CD4-positive, CD25-positive, alpha-beta regulatory T cell (primary cell): ENCODE measurements at places on chromosomes 6 and 20. TPM values are rescaled to one million over a fixed set of nuclear protein-coding genes. Genes with fewer than 3 reads are reported as not detected.

DNA sequence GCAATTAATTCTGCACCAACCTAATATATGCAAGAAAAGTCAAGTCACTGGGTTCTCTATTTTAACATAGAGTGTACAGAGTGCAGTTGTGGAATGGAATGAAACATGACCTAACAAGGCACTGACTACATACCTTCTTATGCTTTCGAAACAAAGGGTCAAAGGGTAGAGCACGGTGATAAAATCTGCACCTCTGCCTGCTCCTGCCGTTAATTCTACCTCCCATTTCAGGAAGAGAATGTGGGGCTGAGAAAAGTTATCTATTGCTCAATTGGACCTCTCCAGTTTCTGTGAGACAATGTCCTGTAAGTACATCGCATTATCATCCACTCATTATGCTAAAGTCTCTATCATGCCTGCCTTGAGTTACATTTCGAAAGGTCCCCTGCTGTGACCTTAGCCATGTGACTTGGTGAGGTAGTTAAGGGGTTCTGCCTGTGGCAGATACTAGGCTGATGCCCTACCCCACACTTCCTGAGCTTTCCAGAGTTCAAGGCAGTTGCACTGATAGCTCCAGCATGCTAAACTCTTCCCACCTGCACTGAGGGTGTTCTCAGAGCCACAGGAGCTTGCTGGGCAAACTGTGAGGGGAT is 14.0 kb upstream of the MOCS1 start:
- DNase-seq: no peak

The UNC5CL gene
- 4.4 TPM for total RNA-seq

GRCh38 chr20:1401451-1401907 is 8.6 kb upstream of the FKBP1A start:
- DNase-seq: no peak

The CLPSL1 gene
- total RNA-seq: not detected

DNA sequence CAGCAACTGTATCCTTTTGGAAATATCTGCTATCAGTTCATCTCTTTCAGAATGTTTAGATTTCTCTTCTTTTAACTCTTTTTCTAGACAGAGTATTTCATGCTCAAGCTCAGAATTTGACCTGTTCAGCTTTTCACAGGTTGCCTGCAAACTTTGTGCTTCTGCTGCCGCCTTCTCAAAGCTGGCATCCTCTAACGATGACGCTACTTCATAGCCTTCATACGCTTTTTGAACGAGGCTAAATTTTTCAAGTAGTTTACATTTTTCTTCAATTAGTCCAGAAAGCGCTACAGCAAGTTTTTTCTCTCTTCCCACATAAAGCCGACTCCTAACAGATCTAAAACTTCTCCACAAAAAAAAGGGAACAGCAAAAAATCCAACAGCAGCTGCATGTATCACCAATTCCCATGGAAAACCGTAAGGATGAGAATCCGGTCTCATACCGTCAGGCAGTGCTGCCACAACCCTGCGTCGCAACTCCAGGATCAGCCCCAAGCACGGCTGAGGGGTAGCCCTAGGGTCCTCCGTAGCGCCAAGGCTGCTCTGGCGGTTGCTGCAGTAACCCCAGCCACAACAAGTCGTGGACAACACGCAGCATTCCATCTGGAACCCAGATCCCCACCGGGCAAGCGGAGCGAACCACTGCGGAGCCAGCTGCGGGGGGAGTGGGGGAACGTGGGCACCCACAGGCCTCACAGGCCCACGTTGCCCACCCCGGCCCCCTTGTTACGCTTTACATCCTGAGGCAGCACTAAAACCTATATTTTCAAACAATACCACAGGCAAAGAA is 30.6 kb downstream of the DACT2 start:
- no peak for DNase-seq

GRCh38 chr6:54289426-54289825 is 18.8 kb upstream of the TINAG start:
- DNase-seq: no peak

DNA sequence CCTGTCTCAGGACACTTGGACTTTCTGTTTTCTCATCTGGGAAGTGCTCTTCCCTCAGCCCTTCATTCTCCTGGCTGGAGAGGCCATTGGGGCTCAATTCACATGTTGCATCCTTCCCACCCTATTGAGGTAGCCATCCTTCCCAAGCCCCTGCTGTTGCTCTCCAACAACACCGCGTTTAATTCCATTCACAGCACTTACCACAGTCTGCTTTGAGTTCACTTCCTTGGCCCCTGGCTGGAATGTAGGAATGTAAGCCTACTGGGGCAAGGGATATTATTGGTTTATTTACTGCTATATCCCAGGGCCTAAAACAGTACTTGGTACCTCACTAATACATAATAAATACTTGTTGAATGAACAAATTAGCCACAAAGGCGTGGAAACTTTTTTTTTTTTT is 6.7 kb upstream of the GFOD1 start:
- no peak for DNase-seq

- DNase-seq: no peak
These were observed 32.8 kb downstream of the GSS start for GRCh38 chr20:34922654-34923381.

GRCh38 chr6:119966484-119966883 is 616.9 kb upstream of the MAN1A1 start:
- DNase-seq: no peak

The LST1 gene
- total RNA-seq: 12.9 TPM

The TRIM40 gene
- 0.39 TPM for total RNA-seq

DNA sequence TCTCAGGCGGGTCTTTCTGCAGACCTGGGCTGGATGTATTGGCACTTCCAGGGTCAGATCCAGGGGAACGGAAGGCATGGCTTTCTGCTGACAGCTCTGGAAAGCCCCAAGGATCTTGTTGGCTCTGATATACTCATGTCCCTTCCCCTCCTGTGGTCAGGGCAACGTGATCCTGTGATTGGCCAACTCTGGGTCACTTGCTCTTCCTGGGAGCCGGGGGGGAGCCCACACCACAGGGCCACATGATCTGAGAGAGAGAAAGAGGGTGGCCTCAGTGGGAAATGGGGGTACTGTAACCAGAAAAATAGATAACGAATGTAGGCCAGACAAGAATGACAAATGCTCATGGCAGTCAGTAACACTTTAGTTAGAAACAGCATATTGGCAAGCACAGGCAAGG is 223.0 kb downstream of the NFATC2 start:
- DNase-seq: no peak

The ESR1 gene
- total RNA-seq: 4.7 TPM

The NEU1 gene
- 29.1 TPM for total RNA-seq

DNA sequence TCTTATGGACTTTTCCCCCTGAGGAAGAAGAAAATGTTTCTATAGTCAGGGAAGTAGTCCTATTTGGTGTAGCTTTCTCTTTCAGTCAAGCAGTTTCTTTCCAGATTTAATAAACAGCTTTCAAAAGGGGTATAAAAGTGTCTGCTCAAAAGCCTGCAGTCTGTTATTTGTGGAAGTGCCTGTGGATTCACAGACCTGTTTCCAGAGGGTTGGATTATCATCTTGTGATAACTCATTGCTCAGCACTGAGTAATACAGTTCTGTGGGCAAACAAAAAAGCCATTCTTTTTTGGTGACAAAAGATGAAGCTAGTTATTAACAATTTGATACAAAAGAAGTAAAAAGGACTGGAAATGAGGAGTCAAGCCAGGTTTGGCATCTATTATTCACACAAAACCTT is 358.2 kb upstream of the ID4 start:
- DNase-seq: no peak

DNA sequence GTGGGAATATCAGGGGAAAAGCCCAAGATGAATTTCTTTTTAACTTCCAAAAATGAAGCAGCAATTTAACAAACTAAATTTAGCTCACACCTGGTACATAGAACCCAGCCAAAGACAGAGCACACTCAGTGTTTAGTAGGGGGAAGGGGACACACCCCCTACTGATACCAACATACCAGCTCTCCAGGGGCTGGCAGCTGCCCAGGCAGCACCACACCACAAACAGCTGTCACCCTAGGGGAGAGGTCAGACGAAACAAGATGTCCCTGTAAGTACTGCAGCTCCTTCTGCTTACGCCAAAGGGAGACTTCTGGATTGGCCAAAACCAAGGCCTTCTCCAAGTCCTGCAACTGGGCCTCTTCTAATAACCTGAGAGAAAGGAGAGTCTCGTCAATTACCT is 26.0 kb downstream of the MDN1 start:
- DNase-seq: no peak

The TFEB gene
- 26.7 TPM for total RNA-seq

- no peak for DNase-seq
These were observed 34.3 kb upstream of the MCUR1 start for GRCh38 chr6:13848522-13849150.

GRCh38 chr6:51027283-51028065 is 208.8 kb downstream of the TFAP2B start:
- DNase-seq: no peak

DNA sequence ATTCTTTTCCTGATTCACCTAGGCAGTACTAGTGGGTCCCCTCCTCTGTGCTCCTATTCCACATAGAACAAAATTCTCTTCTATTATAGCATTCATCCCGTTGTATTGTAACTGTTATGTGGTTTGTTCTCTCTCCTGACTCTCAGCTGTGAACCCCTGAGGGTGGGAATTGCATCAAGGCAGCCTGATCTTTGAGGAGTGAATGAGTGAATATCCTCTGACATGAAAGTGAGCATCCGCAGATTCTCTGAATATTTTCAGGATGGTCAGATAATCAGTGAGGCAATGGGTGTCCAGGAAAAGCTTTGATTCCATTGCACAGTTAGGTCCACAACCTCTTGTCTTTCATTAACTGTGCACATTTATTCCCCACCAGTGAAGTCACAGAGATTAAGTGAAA is 67.6 kb upstream of the SLC22A23 start:
- no peak for DNase-seq

DNA sequence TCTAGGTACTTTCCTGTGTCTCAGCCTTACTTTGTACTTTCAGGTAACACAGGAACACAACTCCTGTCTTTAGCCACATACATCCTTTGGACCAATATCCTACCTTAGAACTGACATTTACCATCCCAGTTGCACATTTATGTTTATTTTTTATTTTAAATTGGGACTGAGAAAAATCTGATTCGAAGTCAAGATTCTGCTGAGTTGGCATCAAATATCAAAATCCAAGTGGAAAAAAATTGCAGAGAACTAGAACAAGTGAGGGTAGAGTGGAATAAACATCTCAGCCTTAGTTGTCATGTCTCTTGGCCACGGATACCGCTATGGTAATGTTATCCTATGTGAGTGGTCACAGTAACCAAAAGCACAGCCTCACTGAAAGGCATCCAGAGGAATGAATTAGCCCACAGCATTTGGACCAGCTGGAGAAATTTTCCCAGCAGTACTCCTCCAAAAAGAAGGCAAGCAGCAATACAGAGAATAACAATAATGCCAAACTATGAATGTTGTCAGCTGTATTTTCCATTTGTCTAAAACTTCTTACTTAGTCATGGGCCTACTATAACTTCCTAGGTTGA is 17.6 kb upstream of the EYA4 start:
- DNase-seq: no peak

- DNase-seq: no peak
These were observed 103.6 kb downstream of the MAP3K7 start for GRCh38 chr6:90483116-90483839.

The BPIFA1 gene
- not detected for total RNA-seq

The ENTPD6 gene
- total RNA-seq: 68.0 TPM

DNA sequence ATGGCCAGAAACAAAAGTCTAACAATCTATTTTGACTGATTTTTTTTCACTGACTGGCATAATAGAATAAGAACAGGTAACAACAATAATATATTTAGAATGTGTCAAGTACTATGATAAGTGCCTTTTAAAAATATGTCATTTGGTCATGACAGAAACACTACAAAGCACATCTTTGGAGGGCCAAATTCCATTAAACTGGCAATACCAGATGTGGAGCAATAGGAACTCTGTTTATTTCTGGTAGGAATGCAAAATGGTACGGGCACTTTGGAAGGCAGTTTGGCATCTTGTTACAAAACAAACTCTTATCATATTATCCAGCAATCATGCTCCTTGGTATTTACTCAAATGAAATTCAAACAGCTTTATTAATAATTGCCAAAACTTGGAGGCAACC is 39.3 kb downstream of the TENT5A start:
- DNase-seq: no peak

- no peak for DNase-seq
These were observed 71.8 kb downstream of the FIG4 start for GRCh38 chr6:109762769-109763441.

The LGSN gene
- total RNA-seq: 0.25 TPM

The MATN4 gene
- total RNA-seq: not detected

The TRIM38 gene
- total RNA-seq: 22.9 TPM

DNA sequence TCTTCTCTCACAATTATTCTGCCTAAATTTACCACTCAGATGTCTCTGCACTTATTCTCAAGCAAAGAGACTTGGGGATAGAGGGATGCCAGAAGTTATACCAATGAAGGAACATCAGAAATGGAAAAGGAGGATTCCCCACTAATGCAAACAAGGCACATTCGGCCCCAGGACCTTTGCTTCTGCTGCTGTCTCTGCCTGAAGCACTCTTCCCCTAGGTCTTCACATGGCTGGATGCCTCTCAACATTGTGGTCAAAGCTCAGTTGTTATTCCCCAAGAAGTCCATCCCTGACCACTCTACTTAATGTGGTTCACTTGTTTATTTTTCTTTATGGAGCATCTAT is 508.7 kb downstream of the DOK5 start:
- no peak for DNase-seq

The MLIP gene
- not detected for total RNA-seq

DNA sequence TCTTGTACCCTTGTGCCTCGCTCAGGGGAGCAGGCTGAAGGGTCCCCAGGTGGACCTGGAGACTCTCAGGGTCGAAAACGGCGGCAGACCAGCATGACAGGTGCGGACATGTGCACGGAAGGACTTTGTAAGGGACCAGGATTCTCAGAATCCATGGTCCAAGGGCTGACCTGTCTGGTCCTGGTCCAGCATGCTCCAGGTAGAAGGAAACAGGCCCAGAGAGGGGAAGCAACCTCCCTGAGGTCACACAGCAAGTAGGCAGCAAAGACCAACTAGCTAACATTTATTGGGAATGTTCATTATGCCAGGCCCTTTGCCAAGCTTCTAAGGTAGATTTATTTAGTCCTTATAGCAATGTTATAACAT is 5.9 kb downstream of the CDKN1A start:
- no peak for DNase-seq

The TUBB2B gene
- 0.91 TPM for total RNA-seq

DNA sequence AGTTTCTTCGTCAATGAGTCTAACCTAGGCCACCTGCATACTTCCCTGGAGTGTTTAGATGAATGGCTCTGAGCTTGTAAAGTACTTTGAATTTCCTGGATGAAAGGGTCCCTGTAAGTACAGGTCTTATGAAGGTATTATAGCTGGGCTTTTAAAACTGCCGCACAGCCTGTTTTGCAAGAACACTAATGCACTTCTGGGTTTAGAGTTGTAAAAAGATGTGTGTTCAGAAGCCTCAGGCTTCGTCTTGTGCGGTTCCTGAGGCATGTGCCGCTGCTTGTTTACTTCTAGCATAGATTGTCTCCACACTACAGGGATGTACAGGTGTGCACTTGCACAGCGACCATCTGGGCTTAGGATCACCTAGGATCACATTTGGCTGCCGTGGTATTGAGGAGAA is 324.5 kb downstream of the SOX4 start:
- no peak for DNase-seq

DNA sequence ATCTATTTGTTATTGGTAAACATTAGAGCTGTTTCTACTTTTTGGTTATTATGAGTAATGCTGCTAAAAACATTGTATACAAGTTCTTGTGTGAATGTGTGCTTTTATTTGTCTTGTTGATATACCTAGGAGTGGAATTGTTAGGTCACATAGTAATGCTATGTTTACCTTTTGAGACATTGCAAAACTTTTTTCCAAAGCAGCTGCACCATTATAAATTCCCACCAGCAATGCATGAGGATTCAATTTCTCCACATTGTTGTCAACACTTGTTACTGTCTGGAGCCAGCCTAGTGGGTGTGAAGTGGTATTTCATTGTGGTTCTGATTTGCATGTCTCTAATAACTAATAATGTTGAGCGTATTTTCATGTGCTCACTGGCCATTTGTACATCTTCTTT is 145.9 kb downstream of the CCDC170 start:
- no peak for DNase-seq
